ENCODE measurements at places on chromosomes 16 and 17.

DNA sequence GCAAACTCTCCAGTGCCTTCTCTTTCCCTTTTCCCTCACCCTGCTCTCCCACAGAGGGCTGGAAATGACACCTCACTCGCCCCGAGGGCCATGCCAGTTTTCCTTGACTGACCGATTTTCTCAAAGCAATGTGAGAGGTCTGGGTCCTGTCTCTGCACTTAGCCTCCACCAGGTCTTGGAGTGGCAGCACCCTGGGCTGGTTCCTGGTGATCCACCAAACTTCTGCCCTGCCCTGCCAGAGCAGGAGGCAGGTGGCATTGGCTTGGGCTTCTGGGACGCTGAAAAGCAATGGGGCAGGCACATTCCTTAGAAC lies 97.5 kb downstream of the RAB11FIP4 start:
- H3K36me3 ChIP-seq: peaks cover 9% of the 10 kb centered on the region
- H3K27me3 ChIP-seq: no peaks in the 10 kb centered on the region
- DNase-seq: no peak

DNA sequence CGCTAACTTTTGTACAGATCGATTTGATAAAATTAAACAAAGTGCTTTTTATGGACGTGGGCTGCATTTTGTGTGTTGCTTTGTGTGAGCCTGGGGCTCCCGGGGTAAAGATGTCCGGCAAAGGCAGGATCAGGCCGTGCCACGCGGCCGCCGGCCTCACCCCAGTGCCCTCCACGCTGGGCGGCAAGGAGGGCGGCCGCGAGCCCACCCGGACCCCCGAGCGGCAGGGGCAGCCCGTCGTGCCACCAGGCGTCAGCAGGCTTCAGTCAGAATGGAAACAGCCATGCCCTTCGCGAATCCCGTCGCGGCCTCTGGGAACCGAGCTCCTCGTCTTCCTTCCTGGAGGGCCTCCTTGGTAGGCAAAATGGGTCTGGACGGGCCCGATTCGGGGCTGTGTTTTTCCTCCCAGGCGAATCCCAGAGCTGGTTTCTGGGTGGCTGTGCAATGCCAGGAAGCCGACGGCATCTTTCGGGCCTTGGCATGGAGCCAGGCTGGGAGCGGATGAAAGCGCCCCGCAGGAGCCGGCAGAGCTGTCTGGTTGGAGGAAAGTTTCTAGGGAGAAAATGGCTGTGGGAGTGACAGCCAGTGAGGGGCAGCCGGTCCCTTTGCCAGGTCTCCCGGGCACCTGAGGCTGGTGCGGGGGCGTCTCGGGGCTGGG lies 5.5 kb downstream of the SOX8 start:
- H3K36me3 ChIP-seq: no peaks in the 10 kb centered on the region
- H3K4me1 ChIP-seq: no peaks in the 10 kb centered on the region
- DNase-seq: no peak
- H3K27me3 ChIP-seq: peaks cover 8% of the 10 kb centered on the region
- H3K27ac ChIP-seq: no peak overlapping the region

- no peak for DNase-seq
- H3K4me1 ChIP-seq: peaks cover 9% of the 10 kb centered on the region
- H3K27me3 ChIP-seq: no peaks in the 10 kb centered on the region
- H3K36me3 ChIP-seq: peaks cover 11% of the 10 kb centered on the region
Measured at GRCh38 chr17:75806822-75807500, 22.4 kb downstream of the UNK start.

DNA sequence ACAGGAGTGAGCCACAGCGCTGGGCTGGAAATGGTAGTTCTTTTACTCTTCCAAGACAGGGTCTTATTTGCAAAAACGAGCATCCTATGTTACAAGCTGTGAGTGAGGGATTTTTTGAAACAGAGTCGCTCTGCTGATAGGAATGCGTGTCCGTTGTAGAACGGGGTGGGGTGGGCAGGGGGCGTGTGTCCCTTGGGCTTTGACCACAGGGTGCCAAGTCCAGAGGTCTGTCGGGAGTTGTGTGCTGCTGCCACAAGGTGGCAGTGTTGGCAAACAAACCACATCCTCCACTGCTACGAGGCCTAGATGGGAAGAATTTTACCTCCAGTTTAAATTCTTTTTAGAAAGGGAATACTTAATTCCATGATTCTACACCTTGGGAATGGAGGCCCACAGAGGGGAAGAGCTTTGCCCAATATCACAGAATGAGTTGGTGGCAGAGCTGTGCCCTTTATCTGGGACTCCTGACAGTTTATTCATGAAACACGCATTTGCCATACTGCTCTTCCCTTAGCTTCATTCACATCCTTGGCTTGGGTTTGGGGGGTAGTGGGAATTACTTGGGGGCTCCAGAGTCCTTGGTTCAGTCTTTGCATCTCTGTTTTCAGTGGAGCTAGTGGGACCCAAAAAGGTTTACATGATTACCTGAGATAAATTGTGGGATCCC lies 30.6 kb upstream of the ETV4 start:
- peak; percentile 51 for DNase-seq
- peaks cover 6% of the 10 kb centered on the region for H3K27me3 ChIP-seq
- no peak overlapping the region for H3K4me3 ChIP-seq
- H3K36me3 ChIP-seq: no peaks in the 10 kb centered on the region
- H3K27ac ChIP-seq: no peak overlapping the region

DNA sequence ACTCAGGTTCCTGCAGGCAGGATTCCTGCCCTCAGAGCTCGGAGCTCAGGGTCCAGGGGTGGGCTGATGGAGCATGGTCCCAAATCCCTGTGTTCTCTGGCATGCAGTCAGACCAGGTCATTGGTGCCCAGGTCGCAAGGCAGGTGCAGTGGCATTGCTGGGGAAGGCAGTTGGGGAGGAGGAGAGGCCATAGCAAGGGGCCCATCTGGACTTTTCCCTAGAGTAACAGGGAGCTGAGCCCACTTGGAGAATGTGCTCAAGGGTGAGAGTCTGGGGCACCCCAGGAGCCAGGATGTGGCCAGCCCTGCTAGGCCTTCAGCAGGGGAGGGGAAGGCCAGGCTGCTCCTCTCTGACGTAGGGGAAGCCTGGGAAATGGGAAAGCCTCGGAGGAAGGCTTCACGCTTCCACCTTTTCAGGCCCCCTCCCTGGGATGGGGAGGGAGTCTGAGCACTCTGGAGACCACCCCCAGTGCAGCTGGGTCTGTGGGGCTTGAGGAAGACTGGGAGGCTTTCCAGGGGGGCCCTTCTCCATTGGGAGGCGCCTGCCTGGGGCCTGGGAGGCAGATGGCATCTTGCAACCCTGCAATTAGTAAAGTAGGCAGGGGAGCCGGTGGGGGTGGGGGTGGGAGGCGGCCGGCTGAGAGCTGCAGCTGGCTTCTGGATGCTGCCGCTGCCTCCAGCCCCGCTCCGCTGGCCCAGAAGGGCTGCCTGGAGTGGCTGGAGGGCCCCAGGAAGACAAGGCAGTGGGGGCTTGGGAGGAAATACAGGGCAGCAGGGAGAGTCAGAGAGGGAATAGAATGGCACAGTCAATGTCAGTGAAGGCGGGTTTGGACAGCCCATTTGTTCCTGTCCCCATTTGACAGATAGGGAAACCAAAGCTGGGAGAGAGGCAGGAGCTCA lies 21.1 kb upstream of the DOK4 start:
- H3K4me3 ChIP-seq: no peak overlapping the region
- DNase-seq: no peak
- no peaks in the 10 kb centered on the region for H3K4me1 ChIP-seq
- no peaks in the 10 kb centered on the region for H3K36me3 ChIP-seq
- H3K27me3 ChIP-seq: no peaks in the 10 kb centered on the region

- no peaks in the 10 kb centered on the region for H3K36me3 ChIP-seq
- peak overlapping the region; percentile 76 for H3K4me3 ChIP-seq
- DNase-seq: no peak
Measured at GRCh38 chr17:74981318-74981978, 6.0 kb upstream of the CDR2L start.

DNA sequence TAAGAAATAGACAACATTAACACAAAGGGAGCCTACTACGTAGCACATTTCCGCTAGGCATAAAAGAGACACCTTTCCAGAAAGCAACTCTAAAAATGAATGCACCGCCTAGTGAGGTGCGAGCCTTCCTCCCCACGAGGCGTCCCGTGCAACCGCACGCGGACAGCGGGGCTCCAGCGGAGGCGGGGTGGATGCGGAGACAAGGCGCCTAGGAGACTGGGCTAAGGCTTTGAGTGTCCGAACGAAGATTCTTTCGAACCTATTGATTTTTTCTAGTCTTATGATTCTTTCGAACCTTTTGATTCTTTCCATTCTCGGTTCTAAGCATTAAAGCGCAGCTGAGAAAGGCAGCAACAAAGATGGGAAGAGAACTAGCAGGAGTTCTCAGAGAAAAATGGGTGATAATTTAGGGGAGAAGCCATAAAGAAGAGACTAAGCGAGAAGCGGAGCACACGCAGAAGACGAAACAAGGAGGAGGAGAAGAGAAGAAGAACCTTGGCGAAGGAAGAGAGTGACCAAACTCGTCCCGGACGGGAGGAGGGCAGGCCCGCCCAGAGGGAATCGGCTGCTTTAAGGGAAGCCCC lies 394 bp upstream of the CPD start:
- DNase-seq: peak; percentile 49
- peaks cover 4% of the 10 kb centered on the region for H3K27me3 ChIP-seq
- H3K4me3 ChIP-seq: peak overlapping the region; percentile 80
- H3K27ac ChIP-seq: peak overlapping the region; percentile 70
- peaks cover 50% of the 10 kb centered on the region for H3K4me1 ChIP-seq

DNA sequence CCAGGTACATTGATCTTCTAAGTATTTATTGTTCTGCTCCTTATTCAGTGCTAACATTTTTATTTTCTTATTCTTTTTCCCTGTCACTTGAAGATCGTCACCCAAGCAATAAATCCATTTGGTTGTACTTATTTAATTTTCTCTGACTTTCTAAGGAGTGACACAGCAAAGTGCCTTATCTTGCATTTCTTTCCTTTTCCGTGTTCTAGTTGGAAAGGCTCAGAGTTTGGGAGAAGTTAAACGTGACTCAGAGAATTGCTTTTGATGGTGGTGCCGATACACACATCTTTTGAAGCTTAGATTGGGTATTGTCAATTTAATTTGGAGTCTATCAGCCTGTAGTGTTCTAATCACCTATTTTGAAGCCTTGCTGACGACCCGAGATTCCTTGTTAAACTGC lies 72.0 kb downstream of the PITPNC1 start:
- no peak overlapping the region for H3K27ac ChIP-seq
- no peaks in the 10 kb centered on the region for H3K27me3 ChIP-seq
- H3K36me3 ChIP-seq: peaks cover 3% of the 10 kb centered on the region
- H3K4me3 ChIP-seq: no peak overlapping the region

GRCh38 chr17:64202683-64203344 lies 60.2 kb downstream of the TEX2 start:
- no peaks in the 10 kb centered on the region for H3K27me3 ChIP-seq
- DNase-seq: no peak
- peak overlapping the region; percentile 60 for H3K27ac ChIP-seq
- H3K36me3 ChIP-seq: peaks cover 9% of the 10 kb centered on the region

- H3K27ac ChIP-seq: no peak overlapping the region
- H3K4me1 ChIP-seq: peaks cover 20% of the 10 kb centered on the region
Measured at GRCh38 chr17:17859909-17860765, 23.4 kb upstream of the SREBF1 start.

DNA sequence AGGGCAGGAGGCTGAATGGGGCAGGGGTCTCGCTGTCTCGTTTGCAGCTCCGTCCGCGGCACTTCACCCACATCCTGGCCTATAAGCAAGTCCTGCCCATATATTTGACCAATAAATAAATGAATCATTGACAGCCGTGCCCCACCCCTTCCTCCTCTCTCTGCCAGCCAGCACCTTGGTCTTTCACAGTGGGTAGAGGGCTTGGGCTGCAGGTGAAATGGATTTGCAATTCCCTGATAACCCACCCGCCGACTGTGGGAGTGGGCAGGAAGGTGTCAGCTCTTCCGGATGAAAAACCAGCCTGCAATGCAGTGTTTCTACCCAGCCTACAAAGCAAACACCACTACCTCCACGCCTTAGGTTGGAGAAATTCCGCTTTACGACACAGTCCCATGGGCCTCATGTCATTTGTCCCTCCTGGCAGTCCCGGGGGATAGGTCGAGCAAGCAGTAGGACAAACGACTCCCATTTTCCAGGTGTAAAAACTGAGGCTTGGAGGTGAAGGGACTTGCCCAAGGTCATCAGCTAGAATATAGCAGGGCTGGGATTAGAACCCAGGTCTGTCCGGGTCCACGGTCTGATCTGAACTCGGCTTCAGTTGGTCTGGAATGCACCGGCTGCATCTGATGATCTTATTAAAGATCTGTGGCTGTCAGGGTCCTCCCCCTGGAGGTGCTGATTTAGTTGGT lies 79.0 kb downstream of the ABCC1 start:
- H3K27me3 ChIP-seq: no peaks in the 10 kb centered on the region
- H3K27ac ChIP-seq: no peak overlapping the region
- H3K4me3 ChIP-seq: no peak overlapping the region
- H3K36me3 ChIP-seq: peaks cover 69% of the 10 kb centered on the region
- peaks cover 51% of the 10 kb centered on the region for H3K4me1 ChIP-seq
- DNase-seq: no peak

- no peaks in the 10 kb centered on the region for H3K4me1 ChIP-seq
- H3K27ac ChIP-seq: no peak within 1 kb of the TSS
- H3K4me3 ChIP-seq: peak within 1 kb of the TSS; percentile 26
- no peaks in the 10 kb centered on the region for H3K36me3 ChIP-seq
- DNase-seq: no peak
- peaks cover 16% of the 10 kb centered on the region for H3K27me3 ChIP-seq
Measured at GRCh38 chr16:70685938-70686375, at the start of gene MTSS2. TSS of gene MTSS2 (minus strand) at chr16:70686053. CDS start at chr16:70685791, 262 bp downstream.

- no peak overlapping the region for H3K27ac ChIP-seq
- H3K4me3 ChIP-seq: no peak overlapping the region
- H3K36me3 ChIP-seq: peaks cover 67% of the 10 kb centered on the region
- no peak for DNase-seq
- H3K27me3 ChIP-seq: no peaks in the 10 kb centered on the region
Measured at GRCh38 chr17:8463099-8463498, 27.4 kb downstream of the NDEL1 start.

DNA sequence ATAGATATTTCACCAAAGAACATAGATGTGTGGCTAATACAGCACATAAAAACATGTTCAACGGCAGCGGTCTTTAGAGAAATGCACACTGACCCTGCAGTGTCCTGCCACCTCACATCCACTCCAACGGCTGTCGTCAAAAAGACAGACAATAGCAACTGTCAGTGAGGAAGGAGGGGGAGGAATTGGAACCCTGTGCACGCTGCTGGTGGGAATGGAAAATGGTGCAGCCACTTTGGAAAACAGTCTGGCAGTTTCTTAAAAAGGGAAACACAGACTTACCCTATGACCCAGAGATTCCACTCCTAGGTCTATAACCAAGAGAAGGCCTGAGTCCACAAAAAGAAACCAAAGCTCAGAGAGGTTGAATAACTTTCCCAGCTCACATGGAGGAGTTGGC lies 7.7 kb downstream of the CEP295NL start:
- no peaks in the 10 kb centered on the region for H3K36me3 ChIP-seq
- H3K27ac ChIP-seq: no peak overlapping the region
- no peak overlapping the region for H3K4me3 ChIP-seq
- no peak for DNase-seq
- peaks cover 13% of the 10 kb centered on the region for H3K4me1 ChIP-seq

DNA sequence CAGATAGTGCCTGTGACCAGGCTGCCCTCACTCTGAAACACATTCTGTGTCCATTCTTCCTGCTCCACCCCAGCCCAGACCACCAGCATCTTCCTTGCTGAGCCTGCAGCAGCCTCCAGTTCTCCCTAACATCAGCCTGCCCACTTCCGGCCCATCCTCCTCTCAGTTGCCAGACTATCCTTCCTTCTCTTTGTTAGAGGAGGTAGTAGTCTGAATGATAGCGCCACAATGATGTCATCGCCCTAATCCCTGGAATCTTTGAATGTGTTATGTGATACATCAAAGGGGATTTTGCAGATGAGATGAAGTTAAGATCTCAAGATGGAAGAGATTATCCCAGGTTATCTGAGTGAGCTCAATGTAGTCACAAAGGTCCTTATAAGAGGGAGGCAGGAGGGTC lies 3.2 kb upstream of the ZDHHC1 start:
- no peak overlapping the region for H3K27ac ChIP-seq
- peaks cover 10% of the 10 kb centered on the region for H3K4me1 ChIP-seq
- no peaks in the 10 kb centered on the region for H3K36me3 ChIP-seq
- H3K27me3 ChIP-seq: peaks cover 34% of the 10 kb centered on the region

Data from activated T-helper 2 cell treated with anti-CD3 and anti-CD28 coated beads, Interferon-gamma antibody, Interleukin-2, Interleukin-4, amounts not matched to agents 10 μg/mL and 5 μg/mL and 100 μg/mL, durations not matched to agents 14 hours and 24 hours and 36 hours (primary cell).